ENCODE measurements at places on chromosomes 5 and 9.

GRCh38 chr5:96881511-96882115, 5.3 kb downstream of the ERAP2 start:
- peak; percentile 65 for DNase-seq

- DNase-seq: no peak
Observed at GRCh38 chr5:103385722-103386121, 127.2 kb downstream of the MACIR start.

GRCh38 chr5:16467363-16468219, 2.0 kb upstream of the ZNF622 start:
- DNase-seq: peak; percentile 52

DNA sequence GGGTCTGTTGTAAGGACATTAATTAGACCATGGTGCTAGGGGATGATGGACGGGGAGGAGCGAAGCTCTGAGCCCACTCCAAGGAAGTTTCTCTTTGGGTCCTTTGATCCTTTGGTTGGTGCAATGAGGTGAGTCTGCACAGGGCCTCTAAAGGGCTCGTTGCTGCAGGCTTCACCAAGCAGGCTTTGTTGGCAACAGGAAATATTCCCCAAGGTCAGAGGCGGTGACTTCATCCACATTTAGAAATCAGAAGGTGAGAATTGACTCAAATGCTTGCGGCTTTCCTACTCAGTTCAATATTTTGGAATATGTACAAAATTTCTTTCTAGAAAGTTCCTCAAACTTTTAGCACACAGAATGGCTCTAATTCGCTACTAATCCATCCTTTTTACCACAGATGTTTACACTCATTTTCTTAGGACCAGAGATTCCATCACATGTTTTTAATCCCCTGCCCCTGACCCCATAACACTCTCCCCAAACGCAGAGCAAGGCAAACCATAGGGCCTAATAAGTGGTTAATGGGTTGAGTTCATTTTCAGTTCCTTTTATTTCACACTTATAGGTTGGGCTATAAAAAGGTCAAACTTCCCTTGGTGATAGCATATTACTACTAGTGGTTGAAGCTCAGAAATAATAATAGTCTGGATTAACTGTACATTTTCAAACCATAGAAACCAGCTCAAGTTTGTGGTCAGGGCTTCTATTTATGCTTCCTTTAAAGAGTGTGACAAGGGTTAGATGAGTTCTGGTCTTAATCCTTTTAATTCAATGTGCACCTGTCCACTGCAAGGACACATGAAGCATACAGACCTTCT, 37.3 kb upstream of the TMEM252 start:
- no peak for DNase-seq

DNA sequence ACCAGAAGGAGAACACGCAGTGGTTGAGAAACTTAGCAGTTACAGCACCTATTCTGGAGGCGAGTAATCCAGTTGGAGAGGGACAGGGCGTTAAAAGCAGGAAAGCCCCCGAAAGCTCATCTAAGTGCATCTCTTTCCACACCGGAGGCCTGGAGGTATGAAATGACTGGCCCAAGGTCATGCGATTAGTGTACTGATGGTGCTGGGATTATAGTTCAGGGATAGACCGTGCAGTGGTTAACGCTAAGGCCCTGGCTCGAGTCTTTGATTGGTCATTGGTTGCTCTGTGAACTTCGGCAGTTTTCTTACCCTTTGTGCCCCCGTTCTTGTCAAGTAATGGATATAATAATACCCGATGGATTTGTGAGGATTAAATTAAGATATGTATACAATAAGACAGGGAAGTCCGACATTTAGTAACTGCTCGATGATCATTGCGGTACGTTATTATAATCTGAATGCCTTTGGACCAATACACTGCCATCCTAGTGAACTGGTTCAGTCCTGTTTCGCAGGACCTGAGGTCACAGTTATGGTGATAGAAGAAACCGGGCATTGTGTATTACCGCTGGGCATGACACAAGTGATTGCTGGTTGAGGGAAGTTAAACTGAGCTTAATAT, 960 bp downstream of the CANX start:
- DNase-seq: peak; percentile 29

DNA sequence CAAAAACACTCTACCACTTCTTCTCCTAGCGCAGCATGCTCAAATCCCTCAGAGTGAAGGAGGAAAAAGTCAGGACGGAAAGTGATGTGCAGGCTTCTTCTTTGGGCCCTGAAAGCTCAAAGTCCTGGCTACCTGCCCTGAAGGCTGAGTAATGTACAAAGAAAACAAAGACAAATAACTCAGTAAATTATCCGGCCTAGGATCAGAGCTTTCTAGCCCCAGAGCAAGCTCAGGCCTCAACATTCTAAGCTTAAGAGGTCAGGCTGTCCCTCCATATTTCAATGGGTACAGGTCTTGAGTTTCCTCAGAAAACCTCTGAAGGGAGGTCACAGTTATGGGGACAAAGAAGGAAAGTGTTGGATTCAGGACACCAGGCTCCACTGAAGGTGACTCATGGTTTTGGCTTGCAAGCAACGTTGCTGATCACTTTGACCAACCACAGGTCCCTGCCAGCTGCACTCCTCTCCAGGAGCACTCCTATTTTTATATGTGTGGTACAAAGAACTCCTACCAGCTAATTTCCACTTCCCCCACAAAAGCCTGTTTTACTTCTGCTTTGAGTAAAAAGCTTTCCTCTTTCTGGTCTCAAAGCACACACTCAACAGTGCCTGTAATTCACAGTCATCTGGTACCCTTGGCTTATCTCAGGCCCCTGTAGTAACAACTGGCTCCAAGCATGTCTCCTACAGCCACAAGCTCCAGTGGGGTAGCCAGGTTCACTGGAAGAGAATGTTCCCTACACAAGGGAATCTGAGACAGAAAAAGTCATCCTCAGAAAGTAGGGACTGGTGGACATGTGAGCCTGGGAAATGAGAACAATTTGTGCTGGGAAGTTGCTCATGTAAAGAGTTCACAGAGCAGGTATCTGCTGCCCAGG, 115.7 kb downstream of the UGCG start:
- DNase-seq: peak; percentile 94

GRCh38 chr9:132946631-132947295, 2.3 kb upstream of the TSC1 start:
- peak; percentile 72 for DNase-seq

DNA sequence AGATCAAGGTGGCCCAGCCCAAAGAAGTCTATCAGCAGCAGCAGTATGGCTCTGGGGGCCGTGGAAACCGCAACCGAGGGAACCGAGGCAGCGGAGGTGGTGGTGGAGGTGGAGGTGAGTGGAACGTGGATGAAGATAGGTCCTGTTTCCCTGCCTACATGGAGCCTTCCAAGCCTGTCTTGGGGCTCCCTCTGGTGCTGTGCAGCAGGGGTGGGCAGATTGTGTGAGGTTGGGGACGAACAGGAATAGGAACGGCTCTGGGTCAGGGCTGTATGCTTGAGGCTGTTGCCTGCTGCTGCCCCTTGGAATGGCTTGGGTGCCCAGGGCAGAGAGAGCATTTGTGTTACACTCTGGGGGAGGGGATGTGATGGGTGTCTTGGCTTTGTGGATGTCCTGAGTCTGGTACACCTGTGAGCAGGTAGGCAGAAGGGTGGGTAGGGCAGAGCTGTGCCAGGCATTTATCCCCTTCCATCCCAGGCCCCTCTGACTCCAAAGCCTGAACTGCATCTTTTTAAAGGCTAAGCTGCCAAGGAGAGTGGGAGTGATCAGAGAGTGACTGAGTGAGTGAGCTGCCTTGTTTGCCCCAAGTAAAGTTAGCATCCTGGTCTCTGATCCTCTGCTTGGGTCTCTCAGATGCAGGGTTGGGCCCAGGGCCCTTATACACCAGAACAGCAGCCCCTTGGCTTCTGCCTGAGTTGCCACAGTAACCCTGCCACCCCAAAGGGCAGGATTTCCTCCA, 5.2 kb downstream of the HNRNPAB start:
- DNase-seq: no peak

GRCh38 chr5:164336276-164336675, 830.9 kb downstream of the MAT2B start:
- DNase-seq: no peak

DNA sequence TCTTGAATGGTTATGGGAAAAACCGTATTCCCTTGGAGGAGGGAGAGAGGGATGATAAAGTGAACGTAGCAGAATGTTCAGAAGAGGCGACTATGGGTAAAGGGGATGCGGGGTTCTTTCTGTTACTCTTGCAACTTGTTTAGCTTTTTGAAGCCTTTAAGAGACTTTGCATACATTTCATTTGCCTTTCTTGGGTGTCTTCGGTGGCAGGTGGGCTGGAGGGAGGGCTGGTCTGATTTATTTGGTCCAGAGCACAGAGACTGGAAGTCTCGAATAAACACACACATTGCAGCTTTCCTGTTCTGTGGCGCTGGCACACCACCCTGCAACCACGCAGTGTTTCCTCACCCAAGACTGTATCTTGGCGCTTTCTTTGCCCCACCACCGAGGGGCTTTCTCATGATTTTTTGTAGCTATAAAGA, 23.2 kb downstream of the TTF1 start:
- DNase-seq: no peak

GRCh38 chr5:14399054-14399692, 182.4 kb upstream of the OTULINL start:
- DNase-seq: peak; percentile 54

GRCh38 chr9:101516655-101517054, 17.0 kb upstream of the RNF20 start:
- no peak for DNase-seq

- DNase-seq: no peak
Observed at GRCh38 chr5:34415559-34416198, 240.4 kb upstream of the RAI14 start.

- no peak for DNase-seq
Observed at GRCh38 chr5:174917976-174918554, 193.7 kb downstream of the MSX2 start.

DNA sequence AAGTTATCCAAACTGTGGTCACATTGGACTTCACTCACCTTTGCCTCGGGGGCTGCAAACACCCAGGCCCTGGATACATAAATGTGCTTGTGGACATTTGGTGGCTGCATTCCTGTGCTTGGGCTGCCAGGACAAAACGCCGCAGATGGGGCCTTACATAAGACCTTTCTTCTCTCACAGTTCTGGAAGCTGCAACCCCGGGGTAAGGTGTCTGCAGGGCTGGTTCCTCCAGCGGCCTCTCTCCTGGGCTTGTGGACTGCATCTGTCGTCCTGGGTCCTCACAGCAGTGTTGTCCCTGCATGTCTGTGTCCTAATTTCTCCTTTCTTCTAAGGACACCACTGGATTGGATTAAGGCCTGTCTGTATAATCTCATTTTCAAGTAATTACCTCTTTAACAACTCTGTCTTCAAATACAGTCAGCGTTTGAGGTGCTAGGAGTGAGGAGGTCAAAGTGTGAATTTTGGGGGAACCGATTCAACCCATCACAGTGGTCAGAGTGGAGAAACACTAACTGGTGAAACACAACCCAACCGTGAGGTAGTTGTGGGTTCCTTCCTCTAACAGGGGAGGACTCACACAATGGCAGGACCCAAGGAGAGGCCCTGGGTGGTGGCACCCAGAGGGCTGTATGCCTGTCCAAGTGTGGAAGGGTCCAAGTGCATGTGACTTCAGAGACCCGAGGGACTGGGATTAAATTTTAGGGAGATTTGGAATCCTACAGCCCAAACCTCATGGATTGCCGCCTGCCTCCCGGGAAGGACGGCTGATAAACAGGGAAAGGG, 415.6 kb downstream of the IRX2 start:
- no peak for DNase-seq

DNA sequence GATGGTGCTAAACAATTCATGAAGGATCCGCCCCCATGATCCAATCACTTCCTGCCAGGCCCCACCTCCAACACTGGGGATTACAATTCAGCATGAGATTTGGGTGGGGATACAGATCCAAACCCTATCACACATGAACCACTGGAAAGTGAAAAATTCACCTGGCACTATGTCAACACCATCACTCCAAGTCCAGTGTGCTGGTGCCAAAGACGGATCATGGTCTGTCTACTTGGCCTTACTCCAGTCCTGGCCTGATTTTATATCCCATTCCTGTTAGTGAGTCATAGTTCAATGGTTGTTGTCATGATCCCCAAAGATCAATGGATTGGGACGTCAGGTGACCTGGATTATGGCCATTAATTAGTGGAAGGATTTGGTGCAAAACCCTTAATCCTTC, 147.4 kb upstream of the RPS23 start:
- DNase-seq: no peak

- no peak for DNase-seq
Observed at GRCh38 chr9:129703667-129704355, 38.4 kb downstream of the PRRX2 start.

GRCh38 chr9:35226651-35227050, 64.8 kb downstream of the UNC13B start:
- no peak for DNase-seq

Data from ACHN (cell line).